Cardiac septum (tissue), 1 donor: ENCODE measurements at places on chromosomes 4 and X. TPM values are rescaled to one million over a fixed set of nuclear protein-coding genes. Genes with fewer than 3 reads are reported as not detected.

Gene F11
- 0.35 TPM for total RNA-seq

Gene MAGEE2
- not detected for total RNA-seq

Gene OTUD6A
- not detected for total RNA-seq

Gene CENPVL1
- not detected for total RNA-seq

Gene IBSP
- total RNA-seq, result not detected

Gene TMEM150C
- 7.4 TPM for total RNA-seq

Gene KLHL8
- total RNA-seq, result 11.2 TPM

Gene P2RY8
- total RNA-seq, result 1.5 TPM

Gene F8A2
- total RNA-seq, result not detected

Gene CSAG2
- not detected for total RNA-seq

Gene TBCK
- 23.7 TPM for total RNA-seq
